Psoas muscle (tissue), 8 donors: ENCODE measurements at places on chromosomes 6 and 20. TPM values are rescaled to one million over a fixed set of nuclear protein-coding genes. Genes with fewer than 3 reads are reported as not detected.

- no peak overlapping the region for H3K27ac ChIP-seq
- no peak for DNase-seq
- H3K27me3 ChIP-seq: no peaks in the 10 kb centered on the region
- no peaks in the 10 kb centered on the region for H3K36me3 ChIP-seq
- no peak overlapping the region for H3K4me3 ChIP-seq
These were observed 37.0 kb upstream of the PRL start for GRCh38 chr6:22333802-22334201.

GRCh38 chr20:19427913-19428312, 215.5 kb downstream of the SLC24A3 start:
- no peak overlapping the region for H3K27ac ChIP-seq
- no peaks in the 10 kb centered on the region for H3K27me3 ChIP-seq
- no peaks in the 10 kb centered on the region for H3K36me3 ChIP-seq

DNA sequence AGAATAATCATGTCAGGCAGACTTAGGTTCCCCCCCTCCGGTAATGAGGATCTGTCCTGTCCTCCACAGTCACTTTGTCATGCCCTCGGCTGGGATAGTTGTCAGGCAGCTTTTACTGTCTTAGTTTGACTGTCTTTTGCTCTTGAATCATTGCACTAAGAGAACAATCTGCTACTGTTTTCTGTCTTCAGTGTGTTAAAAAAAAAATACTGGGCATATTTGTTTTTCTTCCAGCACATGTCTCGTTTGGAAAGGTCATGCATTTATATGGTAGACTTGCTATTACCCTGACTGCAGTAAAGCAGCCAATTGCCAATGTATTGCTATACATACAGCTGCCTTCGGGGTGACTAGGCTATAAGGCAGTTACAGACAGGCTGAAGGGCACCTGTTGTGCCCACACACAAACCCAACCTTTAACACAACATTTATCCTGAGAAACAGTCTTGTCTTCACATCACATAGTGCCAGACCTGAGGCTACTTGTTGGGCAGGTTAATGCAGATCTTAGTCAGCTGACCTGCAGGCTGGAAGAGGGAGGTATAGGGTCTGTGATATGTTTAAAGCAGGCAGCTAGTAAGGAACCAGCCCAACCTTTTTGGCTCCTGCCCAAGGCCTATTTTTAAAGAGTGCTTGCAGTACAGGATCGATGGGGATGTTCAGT, 26.7 kb downstream of the ARFGEF3 start:
- H3K36me3 ChIP-seq: no peaks in the 10 kb centered on the region
- no peaks in the 10 kb centered on the region for H3K4me1 ChIP-seq
- H3K4me3 ChIP-seq: no peak overlapping the region
- no peak overlapping the region for H3K27ac ChIP-seq

DNA sequence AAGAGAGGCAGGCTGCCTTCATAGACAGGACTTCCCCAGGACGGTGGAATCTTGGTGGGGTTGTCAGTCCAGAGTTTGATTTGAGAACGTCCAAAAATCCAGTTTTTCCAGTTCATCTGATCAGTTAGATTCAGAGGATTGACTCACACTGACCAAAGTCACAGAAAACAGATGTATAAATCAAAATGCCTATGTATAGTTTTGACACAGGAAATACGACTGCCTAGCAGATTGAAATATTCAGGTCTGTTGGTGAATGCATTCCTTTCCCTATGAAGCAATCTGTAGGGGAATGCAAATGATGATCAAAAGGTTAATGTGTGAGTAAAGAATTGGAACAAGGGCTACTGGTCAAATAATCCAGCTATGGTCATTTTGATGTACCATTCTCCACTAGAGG, 29.7 kb upstream of the GFOD1 start:
- H3K36me3 ChIP-seq: no peaks in the 10 kb centered on the region
- H3K4me1 ChIP-seq: no peaks in the 10 kb centered on the region
- no peak overlapping the region for H3K27ac ChIP-seq
- H3K4me3 ChIP-seq: no peak overlapping the region

DNA sequence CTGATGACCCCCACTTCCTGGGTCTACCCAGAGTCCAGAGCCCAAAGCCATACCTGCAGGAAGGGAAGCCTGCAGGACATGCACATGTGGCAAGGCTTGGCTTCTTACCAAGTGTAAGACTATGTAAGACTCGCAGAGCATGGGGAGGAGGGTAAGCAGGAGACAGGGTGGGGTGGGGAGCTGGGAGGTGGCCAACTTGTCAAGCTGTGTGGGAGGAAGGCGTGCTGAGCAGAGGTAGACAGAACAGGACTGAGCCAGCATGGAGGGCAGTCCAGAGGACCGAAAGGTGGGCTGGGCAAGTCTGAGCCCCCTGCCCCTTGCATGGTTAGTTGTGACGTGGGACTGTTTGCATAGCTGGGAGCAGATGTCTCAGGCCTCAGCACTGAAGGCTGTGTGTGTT, 53.4 kb upstream of the RNF24 start:
- no peak for DNase-seq
- H3K27me3 ChIP-seq: no peaks in the 10 kb centered on the region
- H3K36me3 ChIP-seq: no peaks in the 10 kb centered on the region
- H3K27ac ChIP-seq: no peak overlapping the region
- H3K4me1 ChIP-seq: peaks cover 11% of the 10 kb centered on the region
- H3K4me3 ChIP-seq: no peak overlapping the region

GRCh38 chr20:50380697-50381040, 129.5 kb upstream of the PTPN1 start:
- no peak for DNase-seq
- H3K4me3 ChIP-seq: no peak overlapping the region
- peaks cover 37% of the 10 kb centered on the region for H3K4me1 ChIP-seq
- no peaks in the 10 kb centered on the region for H3K36me3 ChIP-seq
- no peak overlapping the region for H3K27ac ChIP-seq

RFX6 gene
- total RNA-seq: not detected

SIRPA gene
- total RNA-seq: 15.3 TPM

DNA sequence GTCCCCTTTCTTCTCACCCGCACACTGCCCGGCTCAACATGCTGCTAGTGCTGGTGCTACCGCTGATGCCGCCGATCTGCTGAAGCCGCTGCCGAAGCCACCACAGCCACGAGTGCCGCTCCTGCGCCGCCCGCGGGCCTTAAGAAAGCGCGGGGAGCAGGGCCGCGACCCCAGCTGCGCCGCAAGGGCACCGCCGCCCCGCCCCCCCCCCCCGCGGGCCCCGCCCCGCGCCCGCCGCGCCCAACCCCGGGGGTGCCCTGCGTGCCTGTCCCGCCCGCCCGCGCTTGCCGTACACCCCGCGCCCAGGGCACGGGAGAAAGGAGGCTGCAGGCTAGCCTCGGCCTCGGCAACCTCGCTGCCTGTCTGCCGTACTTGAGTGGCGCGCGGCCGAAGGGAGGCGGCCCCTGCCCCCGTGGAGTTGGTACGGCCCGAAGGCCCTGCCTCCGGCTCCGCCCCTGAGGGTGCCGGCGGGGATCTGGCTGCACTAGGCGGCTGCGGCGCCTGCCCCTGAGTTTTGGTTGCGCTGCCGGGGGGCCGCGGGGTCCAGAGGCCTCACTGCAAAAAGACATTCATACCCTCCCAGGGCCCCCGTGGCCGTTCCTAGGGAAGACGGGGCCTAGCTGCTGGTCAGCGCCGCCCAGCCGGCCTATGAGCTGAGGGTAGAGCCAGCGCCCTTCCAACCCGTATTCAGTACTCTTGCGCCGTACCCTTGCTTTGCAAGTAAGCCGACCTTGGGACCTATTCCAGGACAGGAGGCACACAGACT, at the start of gene SOD2:
SOD2 (minus strand) TSS at position 114 of the 766 bp plus-strand sequence; CDS start at position 40, 74 bp downstream.
- peaks cover 51% of the 10 kb centered on the region for H3K4me1 ChIP-seq
- peak within 1 kb of the TSS; percentile 99 for H3K4me3 ChIP-seq
- peak; percentile 91 for DNase-seq
- H3K27ac ChIP-seq: peak within 1 kb of the TSS; percentile 97
- no peaks in the 10 kb centered on the region for H3K27me3 ChIP-seq

DNA sequence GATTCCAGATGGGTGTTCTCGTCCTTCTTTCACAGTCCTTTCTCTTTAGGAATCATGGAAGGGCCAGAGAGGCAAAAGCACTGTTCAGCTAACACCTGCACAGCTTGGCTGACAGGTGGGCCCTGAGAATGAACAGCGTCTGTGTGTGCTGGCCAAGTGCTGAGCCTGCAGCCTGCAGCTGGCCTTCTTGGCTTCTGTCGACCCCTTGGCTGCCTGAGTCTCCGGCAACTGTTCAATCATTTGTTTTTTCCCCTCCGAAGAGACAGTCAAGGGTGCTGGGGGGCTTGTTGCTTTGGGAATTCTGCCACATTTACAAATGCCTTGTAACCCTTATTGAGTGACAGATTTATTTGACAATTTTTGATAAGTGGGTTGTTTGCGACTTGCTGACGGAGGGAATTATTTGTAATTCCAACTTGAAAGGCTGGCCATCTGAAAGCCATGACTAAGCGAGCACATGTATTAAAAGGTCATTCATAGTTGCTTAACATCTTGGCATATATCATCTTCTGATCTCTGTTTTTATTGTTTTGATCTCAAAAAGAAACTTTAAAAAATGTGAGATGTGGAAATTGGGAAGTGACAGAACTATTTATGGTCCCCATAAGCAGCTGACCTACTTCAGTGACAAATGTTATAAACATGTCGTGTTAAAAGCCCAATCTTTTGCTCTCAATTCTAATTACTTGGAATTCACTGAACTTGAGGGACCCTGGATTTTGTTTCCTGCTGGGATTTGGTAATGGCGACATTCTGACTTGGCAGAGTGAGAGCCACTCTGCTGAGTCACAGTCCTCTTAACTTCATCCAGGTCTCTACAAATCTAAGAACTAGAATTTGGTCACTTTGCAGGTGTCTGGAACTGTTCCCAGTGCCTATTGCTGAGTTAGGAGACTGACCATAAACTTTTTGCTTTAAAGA, 41.9 kb upstream of the FERMT1 start:
- no peaks in the 10 kb centered on the region for H3K27me3 ChIP-seq
- DNase-seq: peak; percentile 35
- H3K27ac ChIP-seq: peak overlapping the region; percentile 44
- H3K4me1 ChIP-seq: peaks cover 8% of the 10 kb centered on the region

DNA sequence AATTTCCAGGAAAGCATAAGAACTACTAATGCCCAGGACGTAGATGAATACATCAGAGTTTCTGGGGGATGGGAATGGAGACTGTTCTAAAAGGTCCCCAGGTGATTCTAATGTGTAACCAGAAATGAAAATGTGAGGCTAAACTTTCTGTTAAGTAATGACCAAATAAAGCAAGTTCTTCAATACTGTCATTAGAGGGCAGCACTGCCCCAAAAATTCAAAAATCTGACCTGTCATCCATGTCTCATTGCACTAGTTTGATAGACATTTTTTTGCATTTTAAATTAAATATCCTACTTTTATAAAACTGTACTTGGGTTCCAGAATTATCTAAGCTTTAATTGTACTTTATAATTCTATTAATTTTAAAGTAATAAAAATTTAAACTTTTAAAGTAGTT, 94.9 kb downstream of the RFX6 start:
- H3K36me3 ChIP-seq: no peaks in the 10 kb centered on the region
- no peaks in the 10 kb centered on the region for H3K27me3 ChIP-seq
- no peak overlapping the region for H3K4me3 ChIP-seq
- H3K4me1 ChIP-seq: peaks cover 30% of the 10 kb centered on the region
- no peak for DNase-seq
- no peak overlapping the region for H3K27ac ChIP-seq

DNA sequence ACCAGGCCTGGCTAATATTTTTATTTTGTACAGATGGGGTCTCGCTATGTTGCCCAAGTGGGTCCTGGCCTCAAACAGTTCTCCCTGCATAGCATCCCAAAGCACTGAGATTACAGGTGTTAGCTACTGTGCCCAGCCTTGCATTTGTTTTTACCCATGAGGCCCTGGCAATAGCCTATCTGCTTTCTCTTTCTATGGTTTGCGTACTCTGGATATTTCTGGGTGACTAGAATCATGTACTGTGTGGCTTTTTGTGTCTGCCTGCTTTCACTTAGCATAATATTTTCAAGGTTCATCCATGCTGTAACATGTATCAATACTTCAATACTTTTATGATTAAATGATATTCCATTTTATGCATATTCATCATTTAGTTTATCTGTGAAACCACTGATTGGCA, 451.7 kb downstream of the GRIK2 start:
- no peaks in the 10 kb centered on the region for H3K36me3 ChIP-seq
- H3K4me1 ChIP-seq: no peaks in the 10 kb centered on the region
- no peak overlapping the region for H3K4me3 ChIP-seq
- no peaks in the 10 kb centered on the region for H3K27me3 ChIP-seq
- H3K27ac ChIP-seq: no peak overlapping the region

DNA sequence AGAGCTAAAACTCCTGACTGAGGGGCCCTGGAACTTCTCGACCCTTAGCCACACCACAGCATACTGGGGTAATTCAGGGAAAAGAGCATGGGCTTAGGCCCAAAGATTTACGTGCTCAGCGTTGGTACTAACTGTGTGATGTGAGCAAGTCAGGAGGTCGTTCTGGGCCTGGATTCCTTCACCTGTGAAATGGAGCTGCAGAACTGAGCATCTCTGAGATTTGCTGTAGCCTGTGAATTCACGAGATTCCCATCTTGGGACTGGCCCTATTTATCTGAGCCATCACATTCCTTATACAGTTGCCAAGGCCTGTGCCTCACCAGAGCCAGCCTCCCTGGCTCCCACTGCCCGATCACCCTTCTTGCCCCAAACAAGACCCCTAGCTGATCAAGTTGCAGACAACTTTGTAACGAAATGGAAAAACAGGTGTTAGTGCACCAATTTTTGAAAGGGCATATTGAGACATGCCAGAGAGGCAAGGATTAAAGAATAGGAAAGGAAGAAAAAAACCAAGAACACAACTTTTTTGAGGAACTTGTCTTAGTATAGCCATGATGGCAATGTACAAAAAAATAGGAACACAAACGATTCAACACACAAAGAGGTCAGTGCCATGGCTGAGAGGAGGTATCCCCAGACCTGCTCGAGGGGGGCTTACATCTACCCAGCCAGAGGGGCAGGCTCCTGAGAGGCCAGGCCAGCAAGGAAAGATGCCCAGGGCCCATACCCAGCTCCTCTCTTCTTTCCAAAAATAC, 323.0 kb upstream of the JARID2 start:
- H3K27ac ChIP-seq: peak overlapping the region; percentile 48
- H3K4me1 ChIP-seq: peaks cover 60% of the 10 kb centered on the region
- no peak overlapping the region for H3K4me3 ChIP-seq
- no peak for DNase-seq

- peaks cover 9% of the 10 kb centered on the region for H3K27me3 ChIP-seq
- no peak overlapping the region for H3K4me3 ChIP-seq
- no peaks in the 10 kb centered on the region for H3K4me1 ChIP-seq
- DNase-seq: peak; percentile 12
- H3K27ac ChIP-seq: no peak overlapping the region
- no peaks in the 10 kb centered on the region for H3K36me3 ChIP-seq
These were observed 6.6 kb downstream of the HTR1B start for GRCh38 chr6:77456531-77457248.

BPIFA1 gene
- total RNA-seq: not detected

GRCh38 chr6:24721461-24722215, 2.7 kb upstream of the C6orf62 start:
- H3K4me3 ChIP-seq: peak overlapping the region; percentile 88
- H3K4me1 ChIP-seq: peaks cover 12% of the 10 kb centered on the region
- no peaks in the 10 kb centered on the region for H3K36me3 ChIP-seq
- no peaks in the 10 kb centered on the region for H3K27me3 ChIP-seq
